ENCODE measurements at places on chromosomes 2 and 18. TPM values are rescaled to one million over a fixed set of nuclear protein-coding genes. Genes with fewer than 3 reads are reported as not detected.
A peak's percentile ranks its signal among the peaks of the same experiment; 100 is the strongest.

- peaks cover 64% of the 10 kb centered on the region for H3K4me1 ChIP-seq
- H3K27me3 ChIP-seq: no peaks in the 10 kb centered on the region
- peak overlapping the region; percentile 18 for H3K27ac ChIP-seq
Measured at GRCh38 chr2:96533292-96534073, 3.1 kb upstream of the ARID5A start.

STEAP3 gene
- 0.13 TPM for total RNA-seq

GRCh38 chr2:35503738-35504199, 851.8 kb upstream of the CRIM1 start:
- H3K4me1 ChIP-seq: no peaks in the 10 kb centered on the region
- no peaks in the 10 kb centered on the region for H3K27me3 ChIP-seq
- H3K4me3 ChIP-seq: no peak overlapping the region
- H3K36me3 ChIP-seq: no peaks in the 10 kb centered on the region

DNA sequence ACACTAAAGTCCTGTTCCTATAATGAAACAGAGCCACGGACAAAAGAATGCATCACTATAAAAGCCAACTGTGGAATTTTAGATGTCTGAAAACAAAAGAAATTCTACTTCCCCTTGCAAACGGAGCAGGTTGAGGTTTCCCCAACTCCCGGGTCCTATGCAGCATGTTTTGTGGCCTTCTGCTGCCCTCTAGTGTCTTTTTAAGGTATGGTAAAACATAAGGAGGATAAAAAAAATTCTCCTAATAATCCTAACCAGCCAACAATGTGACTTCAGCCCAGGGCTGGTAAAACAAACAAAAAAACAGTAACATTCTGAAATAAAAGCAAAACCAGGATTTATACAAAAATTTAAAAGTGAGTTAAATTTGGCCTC, 539.5 kb downstream of the NRXN1 start:
- peaks cover 10% of the 10 kb centered on the region for H3K4me1 ChIP-seq
- H3K27me3 ChIP-seq: no peaks in the 10 kb centered on the region
- no peak overlapping the region for H3K4me3 ChIP-seq
- no peaks in the 10 kb centered on the region for H3K36me3 ChIP-seq
- no peak overlapping the region for H3K27ac ChIP-seq

DNA sequence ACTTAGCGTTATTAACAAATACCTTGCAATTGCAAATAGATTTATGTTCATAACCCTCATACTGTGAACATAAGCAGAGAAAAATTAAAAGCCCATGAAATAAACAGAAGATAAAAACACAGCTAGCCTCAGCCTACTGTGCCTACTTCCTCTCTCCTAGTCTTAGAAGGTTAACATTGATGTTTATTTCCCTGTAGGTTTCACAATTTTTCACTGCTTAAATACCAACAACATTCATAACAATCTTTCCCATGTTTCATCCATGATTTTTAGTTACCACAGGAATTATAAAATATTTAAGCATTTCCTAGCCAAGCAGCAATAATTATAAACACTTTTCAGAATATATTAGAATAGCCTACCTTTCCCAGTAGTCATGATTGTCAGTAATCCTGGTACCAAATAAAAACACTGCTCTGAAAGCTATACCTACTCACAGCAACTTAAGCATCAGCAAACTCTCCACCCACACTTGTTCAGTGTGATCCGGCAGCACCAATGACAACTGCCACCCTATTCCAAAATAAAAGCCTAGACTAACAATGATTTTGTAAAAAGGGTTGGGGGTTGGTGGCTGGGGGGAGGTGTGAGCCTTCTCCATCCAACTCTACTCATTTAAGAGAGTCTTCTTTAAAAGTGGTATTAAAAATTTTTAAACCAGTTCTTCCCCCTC, 40.6 kb upstream of the RNU4ATAC start:
- H3K36me3 ChIP-seq: peaks cover 14% of the 10 kb centered on the region
- peaks cover 9% of the 10 kb centered on the region for H3K4me1 ChIP-seq
- no peak overlapping the region for H3K4me3 ChIP-seq
- DNase-seq: no peak

AQP12A gene
- total RNA-seq: not detected

DNA sequence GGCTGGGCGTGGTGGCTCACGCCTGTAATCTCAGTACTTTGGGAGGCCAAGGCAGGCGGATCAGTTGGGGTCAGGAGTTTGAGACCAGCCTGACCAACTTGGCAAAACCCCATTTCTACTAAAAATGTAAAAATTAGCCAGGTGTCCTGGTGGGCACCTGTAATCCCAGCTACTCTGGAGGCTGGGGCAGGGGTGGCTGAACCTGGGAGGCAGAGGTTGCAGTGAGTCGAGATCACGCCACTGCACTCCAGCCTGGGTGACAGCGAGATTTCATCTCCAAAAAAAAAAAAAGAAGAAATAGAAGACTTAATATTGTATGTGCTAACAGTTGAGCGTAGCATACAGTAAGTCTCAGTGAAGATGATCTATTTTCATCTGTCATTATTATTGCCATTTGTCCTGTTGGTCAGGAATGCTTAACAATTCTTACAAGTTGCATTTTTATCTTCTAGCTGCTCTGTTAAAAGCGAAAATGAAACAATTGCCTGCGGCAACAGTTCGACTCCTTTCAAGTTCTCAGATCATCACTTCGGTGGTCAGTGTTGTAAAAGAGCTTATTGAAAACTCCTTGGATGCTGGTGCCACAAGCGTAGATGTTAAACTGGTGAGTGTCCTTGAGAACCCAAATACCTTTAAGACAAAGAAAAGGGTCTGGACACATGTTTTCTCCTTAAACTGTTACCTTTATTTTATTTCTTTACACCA, 7.2 kb downstream of the PMS1 start:
- no peaks in the 10 kb centered on the region for H3K27me3 ChIP-seq
- peak overlapping the region; percentile 74 for H3K27ac ChIP-seq
- H3K4me1 ChIP-seq: peaks cover 28% of the 10 kb centered on the region
- peak; percentile 28 for DNase-seq
- H3K4me3 ChIP-seq: peak overlapping the region; percentile 44

UGT1A4 gene
- total RNA-seq: not detected

GRCh38 chr2:25490217-25490616, 148.5 kb upstream of the DNMT3A start:
- DNase-seq: no peak
- H3K36me3 ChIP-seq: peaks cover 4% of the 10 kb centered on the region
- H3K4me3 ChIP-seq: no peak overlapping the region

DNA sequence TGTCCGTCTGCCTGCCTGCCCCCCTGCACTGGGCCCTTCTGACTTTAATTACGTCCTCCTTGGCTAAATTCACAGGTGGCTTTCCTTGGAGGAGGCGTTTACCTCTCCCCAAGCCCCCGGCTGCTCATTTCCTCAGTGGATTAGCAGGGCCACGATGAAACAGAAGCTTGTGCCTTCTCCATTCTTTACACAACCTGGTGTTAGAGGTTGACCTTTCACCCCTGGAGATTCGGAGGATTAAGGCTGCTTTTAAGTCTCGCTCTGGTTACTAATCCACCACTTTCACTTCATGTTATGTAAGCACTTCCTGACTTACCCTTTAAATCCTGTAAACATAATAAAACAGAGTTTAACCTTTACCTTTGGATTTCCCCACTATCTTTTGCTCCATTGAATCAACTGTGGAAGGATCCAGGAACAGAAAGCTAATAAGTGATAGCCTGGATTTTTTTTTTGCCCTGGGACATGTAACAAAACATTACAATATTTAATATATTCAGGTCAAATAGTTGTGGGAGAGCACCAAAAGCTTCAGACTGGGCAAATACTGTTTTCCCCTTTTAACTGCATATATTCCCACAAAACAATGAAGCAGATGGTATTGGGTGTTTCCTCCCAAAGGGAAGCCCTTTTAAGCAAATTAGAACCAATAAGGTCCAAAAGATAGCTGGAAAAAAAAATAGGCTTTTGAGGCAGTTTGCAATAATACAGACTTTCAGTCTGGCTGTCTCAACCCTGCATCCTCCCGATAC, 370.2 kb downstream of the EN1 start:
- no peaks in the 10 kb centered on the region for H3K27me3 ChIP-seq
- H3K4me1 ChIP-seq: no peaks in the 10 kb centered on the region
- H3K27ac ChIP-seq: no peak overlapping the region
- no peaks in the 10 kb centered on the region for H3K36me3 ChIP-seq
- DNase-seq: no peak
- no peak overlapping the region for H3K4me3 ChIP-seq

Data from activated CD8-positive, alpha-beta T cell treated with anti-CD3 and anti-CD28 coated beads, Interleukin-2, amount 10 ng/mL, durations not matched to agents 7 days and 5 days (primary cell).